ENCODE measurements at places on chromosomes 2 and 18.

GRCh38 chr2:19419211-19419880, 60.9 kb upstream of the OSR1 start:
- DNase-seq: no peak

DNA sequence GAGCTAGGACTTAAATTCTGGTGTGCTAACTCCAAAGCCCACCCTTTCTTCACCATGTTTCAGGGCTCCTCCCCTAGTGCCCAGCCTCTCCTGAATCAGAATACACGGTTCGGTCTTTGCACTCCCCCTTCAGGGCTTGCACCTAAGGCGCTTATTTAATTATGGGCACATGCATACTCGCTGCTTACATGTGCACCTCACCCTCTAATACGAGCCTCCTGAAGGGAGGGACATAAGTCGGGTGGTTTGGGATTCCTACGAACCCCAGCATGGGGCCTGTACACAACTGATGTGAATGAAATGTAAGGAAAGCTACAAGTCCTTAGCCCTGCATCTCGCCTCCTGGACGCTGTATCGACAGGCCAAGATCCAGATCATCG, 435 bp downstream of the IFT172 start:
- no peak for DNase-seq

DNA sequence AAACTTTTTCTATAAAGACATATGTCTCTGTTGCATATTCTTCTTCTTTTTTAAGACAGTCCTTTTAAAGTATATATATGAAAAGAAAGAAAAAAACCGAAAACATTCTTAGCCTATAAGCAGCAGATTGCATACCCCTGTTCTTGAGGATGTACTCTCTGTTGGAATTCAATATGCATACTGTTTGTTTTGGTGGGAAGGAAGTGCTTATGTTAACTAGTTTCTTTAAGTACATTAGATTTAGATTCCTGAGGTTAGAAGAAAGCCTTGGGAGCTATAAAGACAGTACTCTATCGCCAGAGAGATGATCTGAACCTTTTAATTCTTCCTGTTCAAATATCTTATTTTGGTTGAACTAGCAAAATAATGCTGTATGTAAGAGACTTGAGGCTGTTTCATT, 46.8 kb upstream of the TBR1 start:
- DNase-seq: no peak

- no peak for DNase-seq
Observed at GRCh38 chr2:236731767-236732580, 162.3 kb downstream of the ACKR3 start.

DNA sequence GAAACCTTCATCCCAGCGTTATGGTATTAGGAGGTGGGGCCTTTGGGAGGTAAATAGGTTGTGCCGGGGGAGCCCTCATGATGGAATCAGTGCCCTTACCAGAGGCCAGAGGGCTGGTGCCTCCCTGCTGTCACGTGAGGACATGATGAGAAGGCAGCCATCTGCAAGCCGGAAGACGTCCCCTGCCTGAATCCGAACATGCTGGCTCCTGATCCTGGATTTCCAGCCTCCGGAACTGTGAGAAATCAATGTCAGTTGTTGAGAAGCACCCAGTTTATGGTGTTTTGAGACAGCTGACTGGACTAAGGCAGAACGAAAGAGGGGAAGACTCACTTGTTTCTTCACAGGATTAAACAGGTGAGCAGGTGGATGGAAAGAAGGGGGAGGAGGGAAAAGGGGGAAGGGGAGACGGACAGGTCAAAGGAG, 13.0 kb upstream of the KLF11 start:
- DNase-seq: no peak

DNA sequence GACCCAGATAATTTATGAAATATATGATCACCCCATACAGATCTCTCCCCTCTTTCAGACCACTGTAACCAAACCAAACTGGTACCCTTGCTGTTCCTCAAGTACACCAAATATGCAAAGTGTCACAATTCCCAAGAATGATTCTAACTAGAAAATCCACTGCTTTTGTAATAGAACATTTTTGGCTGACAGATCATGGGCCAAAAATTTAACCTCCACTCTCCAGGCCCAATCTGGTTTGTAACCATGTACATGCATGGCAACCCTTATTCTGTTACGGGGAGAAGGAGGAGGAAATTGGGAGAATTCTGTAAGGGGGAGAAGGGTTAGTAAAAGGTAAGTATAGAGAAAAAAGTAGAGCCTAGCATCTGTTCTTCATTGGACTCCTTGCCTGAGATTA, 62.0 kb downstream of the IKZF2 start:
- DNase-seq: no peak

DNA sequence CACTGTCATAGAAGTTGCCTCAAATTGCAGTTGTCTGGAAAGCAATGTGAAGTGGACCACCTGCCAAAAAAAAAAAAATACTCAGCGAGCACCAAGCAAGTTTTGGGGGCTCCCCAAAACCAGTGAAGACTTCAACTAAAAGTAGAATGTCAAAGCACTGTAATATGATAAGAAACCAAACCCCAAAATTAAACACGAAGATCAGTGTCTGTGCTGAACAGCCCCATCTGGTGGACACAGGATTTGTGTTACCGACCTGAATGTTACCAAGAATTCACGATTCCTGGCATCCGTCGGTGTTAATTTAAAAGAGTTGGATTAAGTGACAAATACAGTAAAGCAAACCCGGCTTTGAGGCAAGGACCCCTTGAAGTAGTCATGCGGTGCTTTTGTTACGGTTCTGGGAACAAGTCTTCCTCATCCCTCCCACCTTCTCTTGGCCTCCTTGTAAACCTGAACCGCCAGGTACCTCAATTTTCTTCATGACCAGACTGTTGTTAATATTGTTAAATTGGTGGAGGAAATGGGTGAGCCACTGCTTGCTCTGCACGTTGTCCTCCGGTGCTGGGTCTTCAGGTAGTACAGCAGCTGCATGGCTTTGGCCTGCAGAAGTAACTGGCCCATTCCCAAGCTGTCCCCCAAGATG, 31.3 kb upstream of the SSB start:
- DNase-seq: peak; percentile 54

DNA sequence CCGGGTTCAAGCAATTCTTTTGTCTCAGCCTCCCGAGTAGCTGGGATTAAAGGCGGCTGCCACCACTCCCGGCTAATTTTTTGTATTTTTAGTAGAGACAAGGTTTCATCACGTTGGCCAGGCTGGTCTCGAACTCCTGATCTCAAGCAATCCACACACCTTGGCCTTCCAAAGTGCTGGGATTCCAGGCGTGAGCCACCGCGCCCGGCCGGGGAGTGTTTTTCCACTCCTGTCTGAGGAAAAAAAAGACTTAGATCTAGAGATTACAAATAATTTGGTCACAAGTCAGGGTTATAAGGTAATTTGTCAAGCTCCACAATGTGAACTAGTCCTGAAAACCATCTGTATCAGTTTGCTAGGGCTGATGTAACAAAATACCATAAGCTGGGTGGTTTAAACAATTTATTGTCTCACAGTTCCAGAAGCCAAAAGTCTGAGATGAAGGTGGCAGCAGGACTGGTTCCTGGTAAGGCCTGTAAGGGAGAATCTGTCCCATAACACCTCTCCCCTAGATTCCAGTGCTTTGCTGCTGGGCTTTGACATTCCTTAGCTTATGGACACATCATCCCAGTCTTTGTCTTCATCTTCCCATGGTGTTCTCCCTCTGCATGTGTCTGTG, 40.7 kb upstream of the SP3 start:
- no peak for DNase-seq
